Esophagus squamous epithelium (tissue), 5 donors: ENCODE measurements at places on chromosomes 5 and 9. TPM values are rescaled to one million over a fixed set of nuclear protein-coding genes. Genes with fewer than 3 reads are reported as not detected.

The MRPL36 gene
- 46.0 TPM for total RNA-seq

The NUTM2G gene
- total RNA-seq, result not detected

The IFNE gene
- 3.4 TPM for total RNA-seq

The TMC1 gene
- total RNA-seq, result not detected

The VLDLR gene
- total RNA-seq, result 15.6 TPM

The F12 gene
- 16.5 TPM for total RNA-seq

The EMB gene
- 5.4 TPM for total RNA-seq

The SEMA5A gene
- total RNA-seq, result 3.9 TPM

The F2RL2 gene
- 0.76 TPM for total RNA-seq

The ARID3C gene
- total RNA-seq, result not detected

The RFX3 gene
- total RNA-seq, result 6.5 TPM
